ENCODE measurements at places on chromosomes 12 and 14.

GRCh38 chr14:104146651-104147345 lies 8.4 kb downstream of the KIF26A start:
- no peak for DNase-seq

GRCh38 chr12:122830517-122831214 lies 4.6 kb upstream of the HIP1R start:
- no peak for DNase-seq

DNA sequence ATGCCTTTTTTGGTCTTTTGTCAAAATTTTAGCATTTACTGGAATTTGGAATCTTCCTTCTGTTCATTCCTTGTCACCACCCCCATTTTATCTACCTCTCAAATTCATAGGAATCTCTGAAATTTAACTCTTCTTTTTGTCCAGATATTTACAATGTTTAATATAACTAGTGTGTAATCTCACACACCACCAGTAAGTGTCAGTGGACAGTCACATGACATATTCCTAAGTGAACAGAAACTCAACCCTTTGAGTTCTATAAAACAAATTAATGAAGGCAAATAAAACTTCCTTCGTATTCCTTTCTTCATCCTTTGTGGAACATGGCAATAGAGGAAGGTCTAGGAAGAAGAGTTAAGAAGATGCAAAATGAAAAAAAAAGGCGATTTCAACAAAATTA lies 26.6 kb downstream of the ATF7 start:
- DNase-seq = no peak

DNA sequence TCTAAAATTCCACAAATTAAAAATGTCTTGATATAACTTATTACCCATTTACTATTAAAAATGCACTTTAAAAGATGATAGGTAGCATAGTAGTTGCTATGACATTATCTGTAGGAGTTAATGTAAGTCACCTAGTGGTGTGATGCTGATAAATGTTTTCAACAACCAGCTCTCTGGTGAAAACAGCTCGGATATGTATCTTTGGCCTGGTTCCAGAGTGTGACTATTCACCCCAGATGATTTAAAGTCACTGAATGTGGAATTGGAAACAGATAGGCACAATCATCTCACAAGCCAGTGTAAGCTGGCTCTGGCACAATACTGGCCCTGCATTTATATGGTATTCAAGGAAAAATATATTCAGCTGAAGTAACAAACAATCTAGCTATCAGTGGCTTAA lies 9.2 kb upstream of the CCDC196 start:
- DNase-seq = no peak

GRCh38 chr12:50224026-50224692 lies 57.0 kb upstream of the CERS5 start:
- peak; percentile 37 for DNase-seq

- no peak for DNase-seq
Measured at GRCh38 chr12:120677765-120678473, 9.0 kb upstream of the MLEC start.

GRCh38 chr14:36818246-36818645 lies 156.6 kb downstream of the PAX9 start:
- DNase-seq = no peak

DNA sequence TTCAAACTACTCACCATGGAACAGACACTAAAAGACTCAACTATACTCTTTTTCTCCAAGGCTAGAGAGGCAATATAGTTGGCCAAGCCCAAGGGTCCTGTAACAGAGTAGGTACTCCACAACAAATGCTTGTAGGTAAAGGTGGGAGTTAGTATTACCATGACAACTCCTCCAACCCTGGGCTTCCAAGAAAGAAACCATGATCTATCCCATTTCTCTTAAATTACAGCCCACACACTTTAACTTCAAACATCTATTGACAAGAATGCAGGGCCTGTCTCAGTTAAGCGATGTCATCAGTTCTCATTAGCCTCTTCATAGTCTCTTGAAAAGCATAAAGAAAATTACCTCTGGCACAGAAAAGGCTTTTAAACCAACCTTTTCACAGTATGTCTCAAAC lies 25.0 kb downstream of the ERH start:
- DNase-seq = no peak

DNA sequence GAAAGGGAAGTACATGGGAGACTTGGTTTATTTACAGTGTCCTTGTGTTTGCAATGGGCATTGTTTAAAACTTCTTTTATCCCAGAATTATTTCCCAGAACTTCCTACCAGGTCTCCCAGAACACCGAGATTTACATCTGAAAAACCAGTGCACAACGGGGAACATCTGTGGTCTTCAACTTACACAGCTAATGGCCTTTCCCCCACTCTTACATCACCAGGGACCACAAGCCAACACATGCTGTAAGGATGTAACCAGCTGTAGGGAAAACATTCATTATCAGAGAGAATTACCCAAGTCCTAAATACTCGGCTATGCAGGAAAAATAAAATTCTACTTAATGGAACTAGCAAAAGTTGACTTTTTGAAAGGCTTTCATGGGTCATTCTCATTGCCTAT lies 267.6 kb downstream of the DUSP6 start:
- no peak for DNase-seq
